ENCODE measurements at places on chromosomes 1 and 21.

DNA sequence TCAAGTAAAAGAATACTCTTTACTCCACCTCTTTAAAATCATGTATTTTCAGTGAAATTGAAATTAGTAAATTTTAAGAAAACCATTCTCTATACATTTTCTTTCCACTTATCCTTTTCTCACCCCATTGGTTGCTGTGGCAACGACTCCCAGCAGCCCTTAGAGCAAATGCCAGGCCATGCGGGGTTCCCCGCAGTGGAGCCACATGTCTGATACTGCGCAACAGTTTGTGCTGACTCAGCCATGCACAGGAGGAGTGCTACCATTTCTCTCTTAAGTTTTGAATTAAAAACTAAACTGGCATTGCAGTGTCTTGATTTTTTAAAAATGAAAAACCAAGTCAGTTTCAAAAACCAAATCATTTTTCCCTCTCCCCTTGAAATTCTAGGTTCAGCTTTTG, 214.1 kb upstream of the L1TD1 start:
- no peak for DNase-seq

- no peak for DNase-seq
Observed at GRCh38 chr1:157335056-157335455, 196.9 kb upstream of the ETV3 start.

DNA sequence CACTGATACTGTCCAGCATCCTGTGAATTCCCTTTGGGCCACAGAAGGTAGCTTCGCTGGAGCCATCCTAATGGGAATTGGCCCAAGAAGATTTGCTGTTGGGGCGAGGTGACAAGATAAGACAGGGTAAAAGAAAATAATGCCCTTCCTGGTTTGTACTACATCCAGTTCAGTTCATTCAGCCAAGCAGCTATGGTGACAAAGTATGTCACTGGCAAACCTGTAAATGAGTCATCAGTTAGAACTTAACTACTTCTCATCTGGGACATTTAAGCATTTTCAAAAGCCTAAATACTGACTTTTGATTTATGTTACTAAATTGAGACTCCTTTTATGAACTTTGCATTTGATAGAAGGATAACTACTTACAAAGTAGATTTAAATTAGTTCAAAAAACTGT, 54.2 kb downstream of the WDR64 start:
- DNase-seq: no peak

GRCh38 chr1:185038813-185039376, 6.5 kb upstream of the RNF2 start:
- DNase-seq: no peak

GRCh38 chr21:43360441-43361126, 66.3 kb downstream of the SIK1 start:
- no peak for DNase-seq

GRCh38 chr1:230794431-230794830, 47.2 kb downstream of the CAPN9 start:
- no peak for DNase-seq

DNA sequence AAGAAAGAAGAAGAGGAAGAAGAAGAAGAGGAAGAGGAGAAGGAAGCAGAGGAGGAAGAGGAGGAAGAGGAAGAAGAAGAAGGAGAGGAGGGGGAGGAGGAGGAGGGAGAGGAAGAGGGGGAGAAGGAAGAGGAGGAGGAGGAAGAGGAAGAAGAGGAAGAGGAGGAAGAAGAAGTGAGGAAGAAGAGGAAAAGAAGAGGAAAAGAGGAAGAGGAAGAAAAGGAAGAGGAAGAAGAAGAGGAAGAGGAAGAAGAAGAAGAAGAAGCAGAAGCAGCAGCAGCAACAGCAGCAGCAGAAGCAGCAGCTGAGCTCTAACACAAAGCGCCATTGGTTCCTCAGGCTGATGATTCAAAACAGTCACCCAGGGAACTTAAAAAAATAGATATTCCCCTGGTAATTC, 34.0 kb downstream of the DNAI4 start:
- no peak for DNase-seq

DNA sequence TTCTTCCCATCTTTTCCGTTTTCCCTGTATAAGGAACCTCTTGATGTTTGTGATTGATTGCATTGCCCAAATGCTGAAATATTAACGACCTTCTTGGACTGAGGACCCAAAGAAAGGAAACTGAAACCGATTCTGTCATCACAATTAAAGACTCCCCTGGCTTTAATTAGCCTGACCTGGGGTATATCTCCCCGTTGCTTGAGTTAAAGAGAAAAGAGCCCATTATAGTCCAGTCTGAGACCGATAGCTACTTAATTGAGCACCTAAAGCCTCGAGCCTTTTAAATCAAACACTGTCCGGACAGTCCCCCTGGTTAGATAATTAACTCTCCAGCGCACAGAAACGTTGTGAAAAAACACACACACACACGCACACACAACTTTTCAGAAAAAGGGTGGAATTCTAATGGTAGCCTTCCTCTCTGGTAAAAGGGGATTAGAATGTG, 8.0 kb downstream of the LMO4 start:
- DNase-seq: peak; percentile 18

- DNase-seq: no peak
Observed at GRCh38 chr1:9242338-9242969, 7.9 kb downstream of the H6PD start.

DNA sequence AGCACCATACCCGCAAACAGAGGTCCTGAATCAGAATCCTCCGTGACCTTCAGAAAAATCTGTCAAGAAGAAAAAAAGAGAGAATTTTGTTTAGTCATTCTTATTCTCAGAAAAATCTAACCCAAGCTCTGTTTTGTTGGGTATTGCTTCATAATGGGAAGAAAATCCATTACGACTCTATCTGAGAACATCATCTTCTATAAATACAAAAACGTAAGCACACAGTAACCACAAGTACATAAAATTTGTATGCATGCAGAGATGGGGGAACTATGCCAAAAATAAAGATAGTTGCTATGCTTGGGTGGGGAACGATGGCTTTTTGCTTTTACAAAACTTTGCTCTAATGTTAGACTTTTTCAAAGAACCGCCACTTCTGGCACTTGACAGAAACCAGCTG, 84.2 kb downstream of the ABCA4 start:
- no peak for DNase-seq

GRCh38 chr1:43563876-43564539, 33.3 kb downstream of the PTPRF start:
- DNase-seq: no peak

GRCh38 chr1:218614031-218614430, 268.9 kb downstream of the TGFB2 start:
- no peak for DNase-seq

DNA sequence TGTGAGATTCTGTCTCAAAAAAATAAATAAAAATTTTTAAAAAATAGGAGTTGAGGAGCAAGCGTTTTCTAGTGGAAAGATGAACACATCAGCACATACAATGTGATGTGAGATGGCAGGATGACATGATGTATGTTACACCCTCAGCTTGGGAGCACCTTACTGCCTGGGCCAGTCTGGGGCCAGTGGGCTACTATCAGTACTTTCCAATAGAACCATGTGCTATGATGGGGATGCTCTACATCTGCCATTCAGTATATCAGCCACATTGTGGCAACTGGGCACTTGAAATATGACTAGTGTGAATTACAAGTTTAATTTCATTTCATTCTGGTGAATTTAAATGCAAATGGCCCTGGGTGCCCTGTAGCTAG, 156.0 kb downstream of the PGBD5 start:
- DNase-seq: no peak

Data from GM03348 (cell line).